Mammary epithelial cell (primary cell): ENCODE measurements at places on chromosomes 13 and 19. TPM values are rescaled to one million over a fixed set of nuclear protein-coding genes. Genes with fewer than 3 reads are reported as not detected.

DNAJB1 gene
- polyA plus RNA-seq: 176 TPM

FGF14 gene
- polyA plus RNA-seq: 0.02 TPM

CNFN gene
- polyA plus RNA-seq: 4.2 TPM

LGALS14 gene
- polyA plus RNA-seq: not detected

TEX101 gene
- polyA plus RNA-seq: not detected

CGB1 gene
- not detected for polyA plus RNA-seq

SIGLECL1 gene
- not detected for polyA plus RNA-seq

BAX gene
- polyA plus RNA-seq: 77.6 TPM

MEF2B gene
- polyA plus RNA-seq: 0.05 TPM

HS6ST3 gene
- polyA plus RNA-seq: 0.01 TPM

NALCN gene
- 0.91 TPM for polyA plus RNA-seq

OR10H1 gene
- polyA plus RNA-seq: 0.02 TPM

LRRC25 gene
- polyA plus RNA-seq: not detected

CEACAM7 gene
- polyA plus RNA-seq: not detected

RGL3 gene
- 0.20 TPM for polyA plus RNA-seq

ADGRE3 gene
- not detected for polyA plus RNA-seq

CLDN10 gene
- polyA plus RNA-seq: not detected

CHERP gene
- polyA plus RNA-seq: 9.3 TPM

KLK4 gene
- not detected for polyA plus RNA-seq

CLEC11A gene
- polyA plus RNA-seq: 3.3 TPM

ZNF8 gene
- polyA plus RNA-seq: 2.4 TPM

MCOLN1 gene
- polyA plus RNA-seq: 19.6 TPM

UBE2L5 gene
- not detected for polyA plus RNA-seq

PLEKHF1 gene
- polyA plus RNA-seq: 12.2 TPM

SYCN gene
- polyA plus RNA-seq: not detected

ZNF578 gene
- 0.16 TPM for polyA plus RNA-seq

HSH2D gene
- 0.03 TPM for polyA plus RNA-seq

ZNF709 gene
- polyA plus RNA-seq: 0.41 TPM

DIAPH3 gene
- 9.7 TPM for polyA plus RNA-seq

ZNF256 gene
- polyA plus RNA-seq: 2.1 TPM

MCF2L gene
- polyA plus RNA-seq: 0.10 TPM

BLOC1S3 gene
- polyA plus RNA-seq: 7.3 TPM

PPP1R15A gene
- polyA plus RNA-seq: 22.9 TPM

SMAD9 gene
- 0.16 TPM for polyA plus RNA-seq

ZNF274 gene
- 19.8 TPM for polyA plus RNA-seq

SLC7A10 gene
- not detected for polyA plus RNA-seq

PSG11 gene
- not detected for polyA plus RNA-seq

ZNF331 gene
- 3.8 TPM for polyA plus RNA-seq

MAST1 gene
- 0.42 TPM for polyA plus RNA-seq

ZNF506 gene
- 2.3 TPM for polyA plus RNA-seq

MBD3L3 gene
- not detected for polyA plus RNA-seq

KCNJ14 gene
- polyA plus RNA-seq: 0.45 TPM
